ENCODE measurements at places on chromosomes 11 and 22.

- DNase-seq: no peak
Observed at GRCh38 chr11:13388741-13389140, 74.3 kb downstream of the BTBD10 start.

GRCh38 chr11:61684870-61685616 is 4.9 kb downstream of the DAGLA start:
- DNase-seq: no peak

DNA sequence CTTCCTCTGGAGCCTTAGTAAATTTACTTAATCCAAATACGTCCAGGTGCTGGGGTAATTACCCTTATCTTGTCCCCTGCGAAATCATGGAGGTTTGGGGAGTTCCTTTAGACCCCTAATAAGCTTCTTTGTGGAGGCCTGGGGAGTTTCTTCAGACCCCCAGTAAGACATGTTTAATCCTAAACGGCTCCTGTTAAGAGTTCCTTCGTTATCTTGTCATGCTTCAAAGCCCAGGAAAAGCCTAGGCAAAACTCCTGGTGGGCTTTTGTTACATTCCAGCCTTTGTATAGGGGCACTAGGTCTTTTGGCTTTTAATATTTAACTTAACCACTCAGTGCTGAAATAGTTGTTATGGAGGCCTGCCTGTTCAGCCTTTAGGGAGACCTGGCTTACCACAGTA is 18.1 kb upstream of the PAMR1 start:
- no peak for DNase-seq

DNA sequence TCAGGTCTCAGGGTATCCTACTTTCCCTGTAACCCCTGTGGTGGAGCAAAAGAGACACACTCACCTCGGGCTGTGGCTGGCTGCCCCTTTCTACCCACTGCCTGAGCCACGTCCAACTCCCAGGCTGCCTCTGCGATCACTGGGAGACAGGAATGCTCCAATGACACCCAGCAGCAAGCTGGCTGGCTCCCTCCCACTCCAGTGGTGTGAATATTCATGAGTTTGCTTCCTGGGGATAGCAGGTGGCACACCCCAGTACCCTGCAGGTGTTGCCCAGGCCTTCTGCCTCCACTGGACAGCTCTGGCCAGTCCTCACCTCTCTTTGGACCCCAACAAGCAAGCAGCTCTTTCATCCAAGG is 9.7 kb downstream of the GAL3ST1 start:
- no peak for DNase-seq

GRCh38 chr11:30585892-30586250 is 282 bp downstream of the MPPED2 start:
- DNase-seq: peak; percentile 8

- no peak for DNase-seq
Observed at GRCh38 chr22:45465633-45466032, 37.0 kb upstream of the FBLN1 start.

DNA sequence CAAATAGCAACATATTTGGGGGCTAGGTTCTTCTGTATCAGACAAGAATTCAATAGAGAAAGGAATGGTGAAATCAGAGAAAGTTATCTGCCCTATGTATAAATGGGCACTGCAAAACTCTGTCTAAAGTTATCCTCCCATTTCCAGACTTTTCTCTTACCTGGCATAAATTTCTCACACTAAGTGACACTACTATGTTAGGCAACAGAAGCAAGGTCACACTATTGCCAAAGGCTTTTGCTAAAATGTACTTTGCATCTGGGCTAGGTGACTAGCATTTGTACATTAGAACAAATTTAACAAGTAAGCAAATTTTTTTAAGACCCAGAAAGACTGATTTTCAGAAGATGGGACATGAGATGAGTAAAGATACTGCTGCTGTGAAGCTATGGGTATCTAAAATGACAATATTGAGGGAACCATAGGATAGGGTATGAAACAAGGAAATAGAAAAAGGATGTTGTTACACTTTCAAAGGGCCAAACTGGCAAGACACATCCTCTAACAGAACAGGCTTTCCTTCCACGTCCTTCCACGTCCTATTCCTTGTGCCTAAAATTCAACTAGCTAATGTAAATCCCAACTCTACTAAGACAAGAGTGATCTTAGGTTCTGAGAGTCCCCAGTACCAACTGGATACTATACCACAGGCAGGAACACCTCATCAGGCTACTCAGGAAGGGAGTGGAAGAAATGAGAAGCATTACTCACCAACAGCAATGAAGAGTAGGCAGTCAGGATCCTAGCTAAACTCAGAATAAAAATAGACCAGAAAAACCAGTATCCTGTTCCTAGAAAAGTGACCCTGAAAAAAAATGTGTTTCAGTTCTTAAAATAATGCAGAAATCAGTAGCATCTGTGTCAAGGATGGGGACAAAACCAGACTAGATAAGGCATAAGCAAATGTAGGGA is 22.6 kb downstream of the GDPD4 start:
- no peak for DNase-seq

DNA sequence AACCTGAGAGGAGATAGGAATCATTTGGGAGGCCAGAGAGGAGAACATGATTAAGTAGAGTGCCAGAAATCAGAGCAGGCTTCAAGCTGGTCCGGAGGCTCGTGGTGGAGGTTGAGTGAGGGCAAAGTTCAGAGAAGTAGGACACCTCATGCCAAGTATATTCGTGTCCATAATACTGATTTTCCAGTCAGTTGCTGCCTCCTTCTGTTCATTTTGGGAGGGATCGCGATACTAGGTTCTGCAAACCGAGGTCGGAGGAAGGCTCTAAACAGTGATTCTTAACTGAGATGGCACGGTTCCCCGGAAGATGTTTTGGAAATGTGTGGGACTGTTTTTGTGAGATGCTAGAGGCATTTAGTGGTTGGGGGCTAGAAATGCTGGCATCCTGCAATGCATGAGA is 13.6 kb upstream of the CD3E start:
- peak; percentile 30 for DNase-seq

- no peak for DNase-seq
Observed at GRCh38 chr11:69308936-69309615, 15.1 kb downstream of the MYEOV start.

GRCh38 chr22:44407171-44407986 is 90.7 kb downstream of the RTL6 start:
- no peak for DNase-seq

GRCh38 chr11:31806928-31807798 is 4.0 kb downstream of the PAX6 start:
- DNase-seq: no peak

DNA sequence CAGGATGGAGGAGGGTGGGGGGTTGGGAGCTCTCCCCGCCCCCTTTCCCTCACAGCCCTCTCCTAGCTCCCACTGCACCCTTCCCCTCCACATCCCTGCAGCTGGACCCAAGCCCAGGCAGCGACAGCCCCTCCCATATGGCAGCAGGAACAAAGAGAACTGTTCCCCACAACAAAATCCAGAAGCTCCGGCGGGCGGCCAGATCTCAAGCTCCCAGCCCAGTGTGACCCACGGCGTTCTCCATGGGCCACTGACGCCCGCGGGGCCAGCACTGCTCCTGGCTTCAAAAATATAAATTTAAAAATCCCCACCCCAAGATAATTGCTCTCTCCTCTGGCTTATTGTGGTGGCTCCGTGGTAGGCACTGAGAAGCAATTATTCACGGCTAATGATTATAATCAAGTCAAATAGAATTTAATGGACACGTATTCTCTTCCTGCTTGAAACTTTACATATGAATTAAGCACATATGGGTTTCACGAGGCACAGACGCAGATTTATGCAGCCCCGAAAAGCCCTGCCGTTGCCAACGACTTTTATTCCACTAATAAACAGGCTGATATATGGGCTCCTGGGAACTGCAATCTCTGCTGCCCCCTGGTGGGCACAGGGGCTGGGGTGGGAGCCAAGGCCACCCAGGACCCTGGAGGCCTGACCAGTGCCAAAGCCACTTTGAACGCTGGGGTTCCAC is 17.5 kb downstream of the MACROD1 start:
- DNase-seq: peak; percentile 83

DNA sequence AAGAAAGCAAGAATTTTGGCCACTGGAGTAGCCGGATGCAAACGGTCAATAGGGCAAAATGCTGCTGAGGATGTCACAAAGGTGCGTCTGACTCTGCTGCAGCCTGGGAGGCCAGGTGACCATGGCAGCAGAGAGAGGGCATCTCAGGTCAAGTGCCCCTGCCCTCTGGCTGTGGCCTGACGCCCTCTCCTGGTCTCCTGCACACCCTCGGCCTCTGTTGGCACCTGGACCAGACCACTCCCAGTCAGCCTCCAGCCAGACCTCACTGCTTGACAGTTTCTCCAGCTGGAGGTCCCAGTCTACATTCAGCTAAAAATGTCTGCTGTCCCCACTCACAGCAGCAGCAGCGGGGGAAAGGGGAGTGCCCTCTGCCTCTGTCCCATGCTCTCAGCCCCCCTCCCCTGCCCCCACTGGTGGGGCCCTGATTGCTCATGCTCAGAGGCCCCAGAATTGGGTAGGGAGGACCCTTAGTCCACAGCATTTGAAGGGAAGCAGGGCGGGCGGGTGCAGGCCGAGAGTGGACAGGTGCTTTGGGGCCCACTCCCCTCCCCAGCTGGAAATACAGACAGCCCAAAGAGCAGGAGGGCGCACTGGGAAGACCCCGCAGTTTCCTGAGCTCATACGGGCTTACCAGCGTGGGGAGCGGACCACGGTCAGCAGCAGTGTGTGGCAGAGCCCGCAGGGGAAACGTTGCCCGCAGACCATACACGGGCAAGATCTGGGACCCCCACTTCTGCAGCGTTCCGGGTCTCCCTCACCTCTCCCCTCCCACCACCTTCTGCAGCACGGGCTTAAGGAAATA is 1.6 kb upstream of the BRSK2 start:
- no peak for DNase-seq

- no peak for DNase-seq
Observed at GRCh38 chr11:2954263-2954662, 25.0 kb upstream of the PHLDA2 start.

DNA sequence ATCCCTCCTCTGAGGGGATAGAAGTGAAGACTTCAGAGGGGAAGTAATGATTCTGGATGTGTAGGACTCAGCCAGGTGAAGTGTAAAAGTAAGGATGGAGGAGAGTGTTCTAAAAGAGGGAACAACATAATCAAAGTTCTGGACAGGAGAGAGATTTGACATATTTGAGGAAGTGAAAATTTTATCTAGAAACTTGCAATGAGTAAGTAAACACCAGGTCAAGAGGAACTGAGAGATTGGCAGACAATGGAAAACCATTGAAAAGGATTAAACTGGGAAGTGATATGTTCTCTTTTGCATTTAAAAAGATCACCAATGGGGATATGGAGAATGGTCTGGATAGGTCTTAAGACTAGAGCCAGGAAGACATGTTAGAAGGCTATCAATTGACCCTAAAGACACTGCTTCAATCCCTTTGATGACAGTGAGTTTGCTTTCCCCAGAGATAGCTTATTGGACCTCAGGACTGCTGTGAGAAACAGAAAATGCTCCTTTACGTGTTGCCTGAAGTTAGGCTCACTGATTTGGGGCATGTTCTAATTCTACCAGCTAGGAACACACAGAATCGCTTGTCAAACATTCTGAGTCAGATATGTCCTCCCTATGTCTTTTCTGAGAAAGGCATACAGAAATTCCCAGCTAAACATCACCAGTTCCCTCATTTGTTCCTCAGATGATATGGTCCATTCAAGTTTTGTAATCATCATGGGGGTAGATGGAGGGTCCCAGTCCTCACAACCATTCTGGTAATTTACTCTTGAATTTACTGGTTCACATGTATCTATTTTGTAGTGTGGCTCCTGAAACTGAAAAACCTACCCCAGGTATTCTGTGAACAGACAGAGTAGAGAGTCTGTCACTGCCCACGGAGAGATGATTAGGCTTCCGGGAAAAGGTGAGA is 144.9 kb downstream of the MAML2 start:
- no peak for DNase-seq

DNA sequence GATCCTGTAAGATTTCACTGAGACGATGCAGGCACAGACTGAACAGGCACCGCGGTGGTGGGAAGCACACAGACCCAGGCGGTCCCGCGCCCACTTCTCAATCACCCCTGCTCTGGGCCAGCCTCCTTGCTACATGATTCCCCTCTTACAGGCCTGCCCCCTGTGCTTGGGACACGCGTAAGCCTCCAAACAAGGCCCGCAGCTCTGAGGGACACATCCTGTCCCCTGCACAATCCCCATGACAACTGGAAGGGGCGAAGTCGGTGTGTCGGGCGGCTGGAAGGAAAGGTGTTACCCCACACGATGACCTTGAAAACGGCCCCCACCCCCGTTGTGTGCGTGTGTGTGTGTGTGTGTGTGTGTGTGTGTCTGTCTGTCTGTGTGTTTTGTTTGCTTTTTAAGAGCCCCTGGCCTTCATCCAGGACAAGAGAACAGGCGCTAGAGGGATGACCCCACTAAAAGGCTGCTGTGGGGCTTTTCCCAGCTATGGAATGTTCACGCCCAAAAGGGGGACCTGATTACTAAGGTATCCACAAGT is 13.1 kb downstream of the CELSR1 start:
- DNase-seq: no peak

DNA sequence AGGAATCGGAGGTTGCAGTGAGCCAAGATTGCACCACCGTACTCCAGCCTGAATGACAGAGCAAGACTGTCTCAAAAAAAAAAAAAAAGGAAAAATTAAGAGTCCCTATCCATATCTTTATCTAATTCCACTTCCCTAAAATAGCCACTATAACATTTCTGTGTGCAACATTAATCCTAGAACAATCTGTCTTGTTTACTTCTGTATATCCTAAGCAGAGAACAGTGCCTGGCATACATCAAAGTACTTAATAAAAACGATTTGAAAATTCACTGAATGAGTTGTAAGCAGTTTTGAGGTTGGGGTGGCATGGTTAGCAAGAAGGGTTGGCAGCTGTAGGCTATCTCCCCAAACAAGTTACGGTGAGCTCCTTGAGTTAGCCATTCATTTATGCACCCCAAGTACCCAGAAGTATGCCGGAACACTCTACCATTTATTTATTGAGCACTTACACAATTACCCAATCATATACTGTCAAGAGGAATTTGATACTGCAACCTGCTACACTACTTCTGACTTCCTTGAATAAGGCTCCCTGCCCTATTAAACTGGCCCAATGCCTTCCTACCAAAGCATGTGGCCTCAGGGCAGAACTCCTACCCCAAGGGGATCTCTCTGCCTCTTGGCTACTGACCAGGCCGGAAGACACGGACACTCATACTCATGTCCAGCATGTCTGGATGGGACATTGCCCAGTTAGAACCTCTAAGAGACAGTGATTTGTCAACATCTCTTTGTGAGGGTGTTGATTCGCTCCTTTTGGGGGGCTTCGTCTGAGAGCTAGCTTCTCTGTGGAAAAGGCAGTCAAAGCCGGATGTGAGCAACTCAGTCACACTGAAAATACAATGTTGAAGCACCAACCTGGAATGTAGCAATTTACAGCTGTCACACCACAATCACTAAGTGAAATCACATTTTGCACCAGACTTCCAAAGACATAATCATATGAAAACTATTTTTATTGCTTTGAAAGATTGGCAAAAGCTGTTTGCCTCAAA is 16.3 kb upstream of the TMEM41B start:
- no peak for DNase-seq

DNA sequence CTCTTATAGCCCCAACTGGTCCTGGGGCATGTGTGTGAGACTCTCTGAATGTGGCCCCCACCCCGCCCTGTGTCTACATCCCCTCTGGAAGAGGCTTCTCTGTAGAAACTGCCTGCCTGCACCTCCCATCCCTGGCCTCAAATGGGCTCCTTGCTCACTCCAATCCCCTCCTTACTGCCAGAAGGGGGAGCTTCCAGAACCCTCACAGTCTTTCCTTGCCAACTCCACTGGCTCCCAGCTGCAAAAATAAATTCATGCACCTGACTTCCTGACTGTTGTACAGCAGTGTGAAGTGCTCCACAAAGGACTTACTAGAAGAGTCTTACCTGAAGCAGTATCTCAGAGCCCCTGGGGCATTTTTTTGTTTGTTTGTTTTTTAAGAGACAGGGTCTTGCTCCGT is 15.2 kb upstream of the SERPIND1 start:
- DNase-seq: no peak
